GM04504 (cell line): ENCODE measurements at places on chromosomes 3 and 15.

DNA sequence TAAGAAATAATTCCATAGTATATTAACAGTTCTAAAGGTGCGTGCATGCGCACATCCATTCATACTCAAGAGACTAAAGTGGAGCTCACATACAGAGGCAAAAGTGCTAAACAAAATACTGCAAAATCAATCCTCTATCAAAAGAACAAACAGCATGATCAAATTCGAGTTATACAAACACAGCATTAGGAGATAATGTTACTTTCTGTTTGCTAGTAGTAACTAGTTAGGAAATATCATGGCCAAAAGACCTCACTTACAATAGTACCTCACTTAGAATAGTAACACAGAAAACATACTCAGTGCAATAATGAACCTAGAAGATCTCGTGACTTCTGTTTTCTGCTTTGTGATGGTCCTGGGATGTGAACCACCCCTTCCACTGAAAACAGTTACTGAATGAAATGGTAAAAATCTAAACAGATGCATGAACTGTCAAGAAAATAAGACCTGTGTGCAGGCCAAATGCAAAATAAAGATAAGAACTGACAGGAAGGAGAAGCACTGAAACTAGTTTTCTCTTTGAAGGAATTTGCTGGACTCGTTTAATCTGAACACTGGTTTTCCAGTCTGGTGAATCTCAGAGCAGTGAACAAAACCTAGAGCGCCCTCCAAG lies 20.9 kb upstream of the CEMIP start:
- no peak for DNase-seq

- DNase-seq = no peak
Observed at GRCh38 chr3:98750276-98750919, 12.7 kb upstream of the ST3GAL6 start.

GRCh38 chr3:190618330-190619030 lies 104.6 kb downstream of the IL1RAP start:
- DNase-seq = no peak

- no peak for DNase-seq
Observed at GRCh38 chr3:108110934-108111333, 20.1 kb upstream of the CD47 start.

GRCh38 chr15:79682851-79683288 lies 213.9 kb downstream of the MTHFS start:
- DNase-seq = peak; percentile 17

DNA sequence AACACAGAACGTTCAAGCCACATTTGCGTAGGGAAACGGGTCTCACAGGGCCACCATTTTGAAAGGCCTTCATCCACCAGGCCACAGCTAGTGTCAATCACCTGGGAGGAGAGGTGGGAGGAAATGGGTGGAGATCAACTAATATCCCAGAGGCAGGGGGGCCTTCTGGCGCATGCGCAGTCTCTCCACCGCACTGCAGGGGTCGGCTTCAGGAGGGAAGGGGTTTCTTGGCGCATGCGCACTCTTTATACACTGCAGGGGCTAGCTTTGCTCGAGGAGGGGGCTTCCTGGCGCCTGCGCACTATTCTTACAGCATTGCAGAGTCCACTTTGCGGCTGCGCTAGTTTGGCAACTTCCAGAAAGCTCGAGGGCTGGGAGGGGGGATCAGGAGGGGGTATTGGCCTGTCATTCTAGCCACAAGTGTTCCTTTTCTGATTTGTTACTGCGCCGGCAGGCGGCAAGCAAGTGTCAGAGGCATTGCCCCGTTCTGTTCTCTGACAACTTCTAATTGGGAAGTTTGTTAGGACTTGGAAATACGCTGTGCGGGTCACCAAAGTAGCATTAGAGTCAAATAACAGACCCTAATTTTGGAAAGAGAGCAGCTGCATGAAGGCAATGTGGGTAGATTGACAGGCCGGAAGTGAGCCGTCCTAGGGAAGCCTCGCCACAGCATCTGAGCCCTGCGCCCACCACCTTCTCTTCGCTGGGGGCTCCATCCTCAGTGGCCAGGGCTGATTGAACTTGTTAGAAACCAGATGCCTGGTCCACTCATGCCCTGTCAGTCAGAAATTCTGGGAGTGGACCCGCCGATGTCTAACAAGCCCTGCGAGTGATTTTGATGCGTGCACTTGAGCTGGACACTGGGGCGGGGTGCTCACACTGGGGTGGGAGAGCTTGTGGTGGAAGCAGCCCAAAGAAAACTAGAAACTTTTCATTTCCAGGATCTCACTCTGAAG lies 173.5 kb upstream of the NDN start:
- DNase-seq = no peak

DNA sequence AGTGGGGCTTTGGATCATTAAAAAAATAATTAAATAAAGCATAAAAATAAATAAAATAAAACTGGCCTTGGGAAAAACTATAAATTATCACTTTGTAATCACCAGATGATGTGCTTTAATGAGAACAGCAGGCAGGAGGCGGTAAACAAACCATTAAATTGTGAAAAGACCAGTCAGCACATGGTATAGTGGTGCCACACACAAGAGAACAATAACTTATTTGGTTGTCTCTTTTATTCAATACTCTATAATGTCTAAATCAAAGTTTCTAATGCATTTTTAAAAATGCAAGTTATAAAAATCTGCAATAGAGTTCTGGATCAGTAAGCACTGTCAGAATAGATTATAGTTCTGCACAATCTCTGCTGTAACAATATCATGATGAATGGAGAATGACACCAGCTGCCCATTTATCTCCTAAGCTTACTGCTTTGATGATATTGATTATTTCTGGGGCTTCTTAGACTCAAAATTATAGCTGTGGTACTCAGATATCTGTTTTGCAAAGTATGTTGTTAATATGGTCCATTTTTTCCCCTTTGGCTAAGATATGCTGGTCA lies 259.3 kb downstream of the NAALADL2 start:
- no peak for DNase-seq

GRCh38 chr3:64267721-64268604 lies 42.7 kb upstream of the PRICKLE2 start:
- DNase-seq = peak; percentile 44

- DNase-seq = no peak
Observed at GRCh38 chr3:41575724-41576123, 376.4 kb downstream of the CTNNB1 start.

DNA sequence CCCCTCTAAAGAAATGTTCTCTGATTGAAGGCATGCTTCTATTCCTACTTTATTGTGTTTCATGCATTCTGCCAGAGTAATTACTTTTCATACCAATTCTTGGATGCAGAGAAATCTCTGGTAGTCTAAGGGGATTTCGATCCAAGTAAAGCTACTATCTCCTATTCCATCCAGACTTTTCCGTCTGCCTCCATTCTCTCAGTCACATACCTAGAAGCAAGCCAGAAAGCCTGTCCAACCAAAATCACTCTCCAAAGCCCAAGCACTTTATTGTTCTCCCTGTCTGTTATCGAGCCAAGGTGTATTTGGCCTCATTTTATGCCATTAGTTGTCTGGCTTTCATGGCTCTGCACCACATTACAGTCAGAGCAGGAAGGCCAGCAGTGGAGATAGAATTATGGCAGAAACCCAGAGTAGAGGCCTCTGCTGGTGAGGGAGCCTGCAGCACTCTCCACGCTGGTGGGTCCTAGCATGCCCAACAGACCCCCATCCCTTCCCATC lies 95.9 kb downstream of the SLC49A4 start:
- DNase-seq = no peak

DNA sequence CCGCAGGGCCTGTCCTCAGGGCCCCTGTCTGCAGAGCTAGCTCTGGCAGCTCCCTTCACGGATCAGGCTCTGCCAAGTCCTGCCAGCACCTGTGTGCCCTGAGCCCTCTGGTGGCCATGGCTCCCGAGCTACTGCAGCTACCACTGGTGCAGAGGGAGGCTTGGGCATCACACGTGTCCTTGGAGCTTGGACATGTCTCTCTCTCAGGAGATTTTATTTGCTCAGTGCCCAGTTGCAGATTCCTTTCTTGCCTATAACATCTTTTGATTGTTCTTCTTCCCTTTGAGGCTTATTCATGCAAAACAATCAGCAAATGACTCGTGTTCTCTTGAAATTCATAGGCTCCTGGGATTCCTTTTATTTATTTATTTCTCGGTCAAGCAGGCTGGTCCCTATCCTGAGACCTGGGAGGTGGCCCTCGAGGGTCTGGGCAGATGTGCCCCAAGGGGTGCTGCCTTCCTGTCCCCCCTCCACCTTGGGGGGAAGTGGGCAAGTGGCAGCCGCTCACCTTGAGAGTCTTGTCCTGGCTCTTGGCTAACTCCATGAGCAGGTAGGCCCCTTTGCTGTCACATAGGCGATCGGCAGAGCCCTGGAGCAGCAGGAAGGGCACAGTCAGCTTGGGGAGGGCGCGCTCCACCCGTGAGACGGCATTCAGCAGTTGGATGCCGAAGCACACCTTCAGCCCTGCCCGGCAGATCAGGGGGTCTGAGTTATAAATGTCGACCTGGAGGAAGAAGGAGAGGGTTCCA lies 21.9 kb downstream of the ABTB1 start:
- DNase-seq = no peak

DNA sequence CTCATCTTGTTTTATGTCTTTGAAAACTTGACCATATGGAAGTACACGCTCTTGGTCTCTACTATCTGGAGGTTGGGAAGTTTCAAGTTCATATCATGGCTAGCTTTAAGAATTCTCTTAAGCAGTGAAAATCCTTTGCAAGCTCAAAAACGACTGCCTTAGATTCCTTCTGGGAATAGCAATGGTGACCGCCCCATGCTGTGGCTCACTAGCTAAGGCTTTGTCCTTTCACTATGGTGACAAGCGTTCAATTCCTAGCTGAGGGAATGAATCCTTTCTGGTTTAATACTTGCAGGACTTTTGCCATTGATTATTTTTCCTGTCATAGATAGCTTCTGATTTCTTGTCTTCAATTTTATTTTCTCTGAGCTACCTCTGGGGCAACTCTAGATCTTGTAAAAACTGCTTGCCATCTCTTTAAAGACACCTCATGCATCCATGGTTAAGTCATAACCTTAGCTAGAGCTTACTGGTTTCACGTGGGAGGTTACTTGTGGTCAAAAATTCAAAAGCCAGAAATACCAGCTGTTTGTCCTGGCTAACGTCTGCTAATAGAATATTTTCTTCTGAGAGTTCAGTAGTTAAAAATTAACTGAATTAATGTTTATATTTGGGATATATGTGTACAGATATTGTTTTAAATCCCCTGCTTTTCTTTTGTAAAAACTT lies 673.4 kb upstream of the CBLB start:
- DNase-seq = no peak

DNA sequence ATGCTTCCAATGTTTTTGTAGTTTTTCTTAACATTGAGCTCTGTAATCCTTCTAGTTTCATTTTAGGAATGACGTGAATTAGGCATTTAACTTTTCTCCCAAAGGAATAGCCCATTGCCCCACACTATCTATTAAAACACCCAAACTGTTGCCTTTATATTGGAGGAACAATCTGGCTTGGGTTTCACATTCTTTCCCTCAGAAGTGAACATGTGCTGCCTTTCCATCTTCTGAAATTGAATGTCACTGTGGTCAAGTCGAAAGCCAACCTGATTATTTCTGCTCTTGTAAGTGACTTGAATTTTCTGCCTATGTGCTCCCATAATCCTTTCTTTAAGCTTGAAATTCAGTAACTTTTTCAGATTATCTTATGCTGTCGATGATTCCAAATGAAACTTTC lies 214.5 kb downstream of the SLC9A9 start:
- DNase-seq = no peak

GRCh38 chr15:88747631-88748030 lies 55.6 kb upstream of the ACAN start:
- no peak for DNase-seq

- DNase-seq = peak; percentile 92
Observed at GRCh38 chr15:39135989-39136388, 444.9 kb upstream of the THBS1 start.

GRCh38 chr3:127835993-127836882 lies 13.9 kb upstream of the MGLL start:
- DNase-seq = no peak

- no peak for DNase-seq
Observed at GRCh38 chr3:165669504-165669903, 167.7 kb downstream of the BCHE start.

DNA sequence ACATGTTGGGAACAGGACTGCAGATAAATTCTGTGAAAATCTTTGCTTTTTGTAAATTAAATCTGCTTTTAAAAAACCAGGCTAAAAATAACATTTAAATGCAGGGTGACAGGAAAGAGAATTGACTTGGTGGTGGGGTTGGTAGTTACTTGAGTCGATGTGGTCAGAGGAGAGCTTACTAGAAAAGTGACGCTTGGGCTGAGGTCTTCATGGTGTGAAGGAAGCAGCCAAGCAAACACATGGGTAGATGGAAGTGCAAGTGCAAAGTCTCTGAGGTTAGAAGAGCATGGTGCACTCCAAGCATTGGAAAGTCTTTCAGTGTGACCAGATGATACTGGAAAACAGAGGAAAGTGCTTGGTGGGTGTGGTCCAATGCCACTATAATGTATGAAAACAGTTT lies 86.4 kb upstream of the THBS1 start:
- DNase-seq = no peak

- DNase-seq = no peak
Observed at GRCh38 chr3:179147514-179147872, 664 bp upstream of the PIK3CA start.

DNA sequence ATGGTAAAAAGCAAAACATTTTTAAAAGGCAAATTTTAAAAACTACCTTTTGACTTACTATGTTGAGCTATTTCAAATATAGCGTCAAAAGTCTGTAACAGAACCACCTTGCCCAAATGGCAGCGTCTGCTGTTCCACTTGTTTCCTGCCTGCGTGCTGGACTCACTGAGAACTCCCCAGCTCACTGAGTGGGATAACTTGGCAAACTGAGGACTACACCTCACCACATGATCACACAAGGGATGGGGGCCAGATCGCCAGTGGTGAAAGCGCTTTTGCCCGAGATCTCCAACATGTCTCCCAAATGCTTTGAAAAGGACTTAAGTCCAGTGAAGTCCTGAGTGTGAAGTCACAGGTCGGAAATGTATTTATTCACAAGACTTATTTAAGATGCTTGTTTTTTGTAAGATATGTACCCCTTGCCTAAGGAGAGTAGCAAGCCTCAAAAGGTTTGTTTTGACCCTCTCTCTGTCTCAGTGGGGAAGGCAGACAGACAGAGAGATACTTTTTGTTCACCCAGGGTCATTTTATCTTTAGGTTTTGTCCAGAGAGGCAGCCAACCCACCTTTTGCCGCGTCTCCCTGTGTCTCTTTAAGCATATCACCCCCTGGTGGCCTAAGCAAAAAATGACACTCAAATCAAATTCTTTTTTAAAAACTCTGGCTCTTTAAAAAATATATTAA lies 192.6 kb downstream of the PDZRN3 start:
- DNase-seq = no peak

DNA sequence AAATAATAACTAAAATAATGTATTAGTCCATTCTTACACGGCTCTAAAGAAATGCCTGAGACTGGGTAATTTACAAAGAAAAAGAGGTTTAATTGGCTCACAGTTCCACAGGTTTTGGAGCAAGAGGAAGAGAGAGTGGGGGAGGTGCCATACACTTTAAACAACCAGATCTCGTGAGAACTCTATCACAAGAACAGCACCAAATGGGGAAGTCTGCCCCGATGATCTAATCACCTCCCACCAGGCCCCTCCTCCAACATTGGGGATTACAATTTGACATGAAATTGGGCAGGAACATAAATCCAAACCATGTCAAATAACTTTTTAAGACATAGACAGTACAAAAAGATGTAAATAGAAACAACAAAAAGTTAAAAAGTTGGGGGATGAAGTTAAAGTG lies 63.2 kb downstream of the ILDR1 start:
- DNase-seq = no peak

GRCh38 chr3:179591313-179591712 lies 13.1 kb downstream of the MRPL47 start:
- DNase-seq = no peak
